Ureter (tissue), 1 donor: ENCODE measurements at places on chromosomes 1 and 21. TPM values are rescaled to one million over a fixed set of nuclear protein-coding genes. Genes with fewer than 3 reads are reported as not detected.
A peak's percentile ranks its signal among the peaks of the same experiment; 100 is the strongest.

Gene KCNJ15
- 58.5 TPM for total RNA-seq

GRCh38 chr1:212186427-212187207 lies 98.6 kb upstream of the PPP2R5A start:
- no peak for DNase-seq

DNA sequence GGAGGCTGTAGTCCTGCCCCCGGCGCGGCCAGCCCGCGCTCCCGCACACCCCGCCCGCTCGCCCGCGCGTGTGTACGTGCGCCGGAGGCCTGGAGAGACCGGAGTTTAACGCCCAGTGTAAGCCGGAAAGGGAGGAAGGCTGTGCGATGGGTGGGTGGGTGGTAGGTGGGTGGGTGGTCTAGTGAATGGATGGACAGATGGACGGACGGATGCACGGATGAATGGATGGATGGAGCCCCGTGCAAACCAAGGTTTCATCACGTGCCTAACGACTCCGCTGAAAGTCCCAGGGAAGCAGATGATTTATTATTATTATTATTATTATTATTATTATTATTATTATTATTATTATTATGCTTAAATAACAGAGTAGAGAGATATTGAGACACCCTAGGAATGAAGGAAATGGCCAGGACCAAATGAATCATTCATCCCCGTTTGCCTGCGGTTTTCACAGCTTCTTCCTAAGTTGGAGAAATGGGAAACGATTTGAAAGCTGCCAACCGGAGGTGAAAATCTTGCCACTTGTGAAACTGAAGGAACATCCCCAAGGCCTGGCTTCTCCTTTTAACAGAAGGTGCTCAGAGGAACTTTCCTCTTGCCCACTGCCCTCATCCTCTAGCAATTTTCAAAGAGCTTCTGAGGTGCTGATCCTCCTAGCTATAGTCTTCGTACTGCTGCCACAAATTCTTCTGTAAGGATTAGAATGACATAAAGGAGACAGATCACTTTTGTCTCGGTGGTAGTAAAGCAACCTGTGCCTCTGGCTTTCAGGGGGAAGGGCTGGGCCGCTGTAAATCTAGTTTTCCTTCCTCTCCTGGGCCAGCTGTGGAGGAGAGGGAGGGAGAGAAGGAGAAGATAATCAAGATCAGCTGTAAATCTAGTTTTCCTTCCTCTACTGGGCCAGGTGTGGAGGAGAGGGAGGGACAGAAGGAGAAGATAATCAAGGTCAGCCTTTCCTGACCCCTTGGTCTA lies 648 bp upstream of the RGS7 start:
- DNase-seq = no peak

- DNase-seq = peak; percentile 84
Measured at GRCh38 chr1:181134543-181135436, 46.3 kb downstream of the IER5 start.

DNA sequence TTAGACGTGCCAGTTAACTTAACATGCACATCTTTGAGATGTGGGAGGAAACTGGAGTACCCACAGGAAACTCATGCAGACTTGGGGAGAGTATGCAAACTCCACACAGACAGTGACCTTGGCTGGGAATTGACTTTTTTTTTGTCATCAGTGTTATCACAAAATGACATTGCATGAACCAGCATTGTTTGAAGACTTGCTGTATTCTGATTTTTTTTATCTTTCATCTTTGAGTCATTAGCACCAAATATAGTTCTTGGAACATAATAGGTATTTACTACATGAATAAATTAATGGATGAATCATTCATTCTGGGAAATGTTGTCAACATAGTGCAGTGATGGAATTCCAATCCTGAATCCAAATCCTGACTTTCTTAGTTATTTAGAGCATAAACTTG lies 77.0 kb downstream of the ATF6 start:
- DNase-seq = no peak

- peak; percentile 41 for DNase-seq
Measured at GRCh38 chr1:31785020-31785946, 21.1 kb upstream of the ADGRB2 start.

Gene CD1D
- total RNA-seq = 1.7 TPM

Gene EDN2
- total RNA-seq = 5.3 TPM

- DNase-seq = no peak
Measured at GRCh38 chr1:94966033-94966432, 39.1 kb upstream of the CNN3 start.

GRCh38 chr1:39632682-39633417 lies 6.6 kb downstream of the HEYL start:
- no peak for DNase-seq

DNA sequence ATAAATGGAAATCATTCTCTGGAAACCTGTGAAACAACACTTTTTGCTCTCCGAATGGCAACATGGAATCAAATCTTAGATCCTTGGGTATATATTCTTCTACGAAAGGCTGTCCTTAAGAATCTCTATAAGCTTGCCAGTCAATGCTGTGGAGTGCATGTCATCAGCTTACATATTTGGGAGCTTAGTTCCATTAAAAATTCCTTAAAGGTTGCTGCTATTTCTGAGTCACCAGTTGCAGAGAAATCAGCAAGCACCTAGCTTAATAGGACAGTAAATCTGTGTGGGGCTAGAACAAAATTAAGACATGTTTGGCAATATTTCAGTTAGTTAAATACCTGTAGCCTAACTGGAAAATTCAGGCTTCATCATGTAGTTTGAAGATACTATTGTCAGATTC lies 45.7 kb downstream of the PTGFR start:
- no peak for DNase-seq

Gene TFF2
- total RNA-seq = not detected

GRCh38 chr1:70509996-70510876 lies 99.2 kb downstream of the CTH start:
- no peak for DNase-seq

DNA sequence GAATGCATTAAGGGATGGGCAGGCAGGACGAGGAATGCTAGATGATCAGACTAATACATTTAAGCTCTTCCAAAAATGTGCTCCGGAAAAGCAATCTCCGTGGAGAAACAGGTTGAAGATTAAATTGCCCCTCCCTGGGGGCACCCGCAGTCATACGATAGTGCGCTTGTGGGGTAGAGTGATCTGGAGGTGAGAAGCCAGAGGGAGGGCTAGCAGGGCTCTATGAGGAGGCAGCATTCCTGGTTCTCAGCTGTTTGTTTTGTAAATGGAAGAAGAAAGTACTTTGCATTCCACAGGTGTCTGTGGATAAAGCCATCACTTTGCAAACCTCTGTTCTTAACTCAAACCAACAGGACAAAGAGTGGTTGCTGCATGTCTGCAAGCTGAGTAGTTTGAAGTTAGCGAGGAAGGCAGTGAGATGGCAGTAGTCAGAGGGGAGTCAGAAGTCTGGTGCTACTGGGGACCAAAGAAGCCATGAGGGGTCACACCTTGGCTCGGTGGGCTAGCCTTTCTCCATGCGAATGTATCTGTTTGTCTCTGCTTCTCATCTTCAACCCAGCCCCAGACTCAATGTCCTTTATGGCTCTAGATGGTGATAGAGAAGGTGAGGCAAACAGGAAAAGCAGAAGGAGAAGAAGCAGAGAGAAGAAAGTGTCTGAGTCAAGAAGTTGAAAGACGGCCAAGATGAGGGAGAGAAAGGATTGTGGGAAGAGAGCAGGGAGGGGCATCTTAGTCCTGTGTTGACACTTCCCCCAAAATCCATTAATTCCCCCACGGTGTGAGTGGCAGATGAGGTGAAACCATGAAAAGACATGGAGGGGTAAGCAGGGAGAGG lies 65.2 kb upstream of the GJA8 start:
- DNase-seq = no peak

DNA sequence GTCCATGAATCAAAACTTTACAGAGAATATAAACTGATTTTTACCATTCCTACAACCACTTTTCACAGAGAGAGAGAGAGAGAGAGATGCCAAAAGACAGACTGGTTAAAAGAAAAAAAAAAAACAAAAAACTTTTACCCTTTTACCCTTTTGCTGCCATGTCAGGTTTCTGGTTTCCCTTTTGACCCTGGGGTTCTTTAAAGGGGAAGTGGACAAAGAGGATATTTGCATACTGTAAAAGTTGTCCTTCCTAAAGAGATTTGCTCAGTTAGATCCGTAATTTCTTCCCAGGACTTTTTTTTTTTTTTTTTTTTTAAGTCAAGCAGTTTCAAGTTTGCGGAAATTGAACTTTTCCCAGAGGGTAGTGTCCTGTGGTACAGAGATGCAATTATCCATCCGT lies 287.8 kb upstream of the RGS18 start:
- no peak for DNase-seq

DNA sequence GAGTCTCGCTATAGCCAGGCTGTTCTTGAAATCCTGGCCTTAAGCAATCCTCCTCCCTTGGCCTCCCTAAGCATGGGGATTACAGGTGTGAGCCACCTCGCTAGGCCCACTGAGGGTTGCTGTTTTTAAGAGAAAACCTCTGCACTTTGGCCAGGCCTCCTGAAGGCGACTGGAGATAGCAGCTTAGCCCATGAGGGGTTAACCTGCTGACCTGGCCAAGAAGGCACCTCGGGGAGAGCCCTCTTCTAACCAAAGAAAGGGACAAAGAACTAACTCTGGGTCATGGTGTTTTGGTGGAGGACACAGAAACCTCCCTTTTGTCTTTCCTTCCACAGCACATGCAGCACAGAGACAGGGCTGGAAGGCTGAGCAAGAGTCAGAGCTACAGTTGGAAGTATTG lies 17.7 kb upstream of the KNCN start:
- DNase-seq = no peak

- no peak for DNase-seq
Measured at GRCh38 chr1:163399976-163400601, 78.3 kb downstream of the NUF2 start.

- DNase-seq = no peak
Measured at GRCh38 chr21:33966324-33966949, 50.8 kb upstream of the ATP5PO start.

Gene SPRR1A
- 13.8 TPM for total RNA-seq

DNA sequence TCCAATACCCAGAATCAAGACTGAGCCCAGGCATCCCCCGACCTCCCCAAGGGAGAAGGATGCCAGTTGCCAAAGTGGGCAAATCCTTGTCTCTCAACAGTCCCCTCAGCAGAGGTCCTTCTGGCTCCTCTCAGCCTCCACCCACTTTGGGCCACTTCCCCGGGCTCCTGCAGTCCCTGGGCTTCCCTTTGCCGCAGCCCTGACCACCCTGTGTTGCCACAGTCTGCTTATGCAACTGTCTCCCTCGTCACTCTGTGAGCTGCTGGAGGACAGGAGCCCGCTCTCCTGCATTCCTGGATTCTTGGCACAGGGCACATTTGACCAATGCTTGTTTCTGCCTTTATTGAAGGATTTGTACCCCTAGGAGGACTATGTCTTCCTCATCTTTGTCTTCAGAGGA lies 2.9 kb upstream of the LRP8 start:
- no peak for DNase-seq

Gene NFASC
- 52.3 TPM for total RNA-seq

- no peak for DNase-seq
Measured at GRCh38 chr1:182051938-182052337, 9.6 kb downstream of the ZNF648 start.

DNA sequence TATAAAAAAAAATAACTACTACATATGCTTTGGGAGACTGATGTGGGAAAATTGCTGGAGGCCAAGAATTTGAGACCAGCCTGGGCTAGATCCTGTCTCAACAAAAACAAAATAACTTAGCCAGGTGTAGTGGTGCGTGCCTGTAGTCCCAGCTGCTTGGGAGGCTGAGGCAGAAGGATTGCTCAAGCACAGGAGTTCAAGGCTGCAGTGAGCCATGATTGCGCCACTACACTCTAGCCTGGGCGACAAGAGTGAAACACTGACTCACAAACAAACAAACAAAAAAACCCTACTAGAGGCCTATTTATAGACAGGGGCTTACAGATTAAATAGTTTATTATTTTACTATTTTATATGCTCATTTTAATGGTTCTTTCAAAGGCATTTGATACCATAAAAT lies 80.0 kb downstream of the LHX4 start:
- DNase-seq = no peak

GRCh38 chr1:59384443-59384842 lies 87.5 kb downstream of the FGGY start:
- no peak for DNase-seq

Gene CLCA2
- total RNA-seq = 2.6 TPM

- DNase-seq = no peak
Measured at GRCh38 chr1:193079187-193079586, 19.8 kb downstream of the RO60 start.
